ENCODE measurements at places on chromosomes 2 and 18. TPM values are rescaled to one million over a fixed set of nuclear protein-coding genes. Genes with fewer than 3 reads are reported as not detected.

Gene CD8A
- 0.70 TPM for total RNA-seq

Gene CYB5A
- total RNA-seq: 14.8 TPM

Gene ATP6V1B1
- not detected for total RNA-seq

Gene PLGLB1
- 5.9 TPM for total RNA-seq

Gene ELOA2
- total RNA-seq: not detected

Gene CCDC102B
- 2.6 TPM for total RNA-seq
